Fibroblast of skin of left biceps (primary cell): ENCODE measurements at places on chromosomes 7 and 10.

GRCh38 chr7:79882922-79883321, 251.7 kb upstream of the GNAI1 start:
- DNase-seq: no peak

GRCh38 chr7:124996778-124997177, 67.2 kb upstream of the POT1 start:
- DNase-seq: no peak

- peak; percentile 50 for DNase-seq
These were observed 1.3 kb upstream of the CUL1 start for GRCh38 chr7:148697256-148698006.

GRCh38 chr7:144835155-144835611, 670 bp downstream of the TPK1 start:
- no peak for DNase-seq

DNA sequence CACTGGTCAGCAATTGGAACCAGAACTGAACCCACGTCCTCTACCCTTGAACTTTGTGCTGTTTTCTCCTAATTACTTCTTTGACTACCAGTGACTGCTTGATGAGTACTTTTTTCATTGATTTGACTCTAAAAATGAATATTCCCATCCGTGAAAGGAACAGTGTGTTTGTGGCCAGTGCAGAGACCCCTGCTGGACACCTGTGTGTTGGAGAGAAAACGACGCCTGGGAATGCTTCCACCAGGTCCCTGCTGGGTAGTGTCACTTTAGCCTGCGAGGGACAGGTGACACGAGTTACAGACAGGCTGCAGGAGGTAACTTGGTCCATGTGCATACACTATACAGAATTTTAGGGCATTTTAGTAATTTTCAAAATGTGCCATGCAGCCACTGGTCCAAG, 6.8 kb upstream of the GJD4 start:
- DNase-seq: no peak

DNA sequence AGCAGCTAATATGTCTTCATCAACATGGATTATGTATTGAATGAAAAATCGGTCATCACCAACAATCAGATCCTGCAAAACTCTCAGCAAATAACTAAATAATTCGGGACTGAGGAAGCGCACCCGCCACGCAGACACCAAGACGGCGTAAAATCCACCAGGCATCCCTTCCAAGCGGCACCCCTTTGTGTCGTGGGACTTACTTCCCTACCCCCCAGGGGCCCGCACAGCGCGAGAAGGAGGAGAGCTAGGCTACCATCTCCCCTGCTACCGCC, 721 bp downstream of the ARL3 start:
- no peak for DNase-seq

- DNase-seq: no peak
These were observed 42.7 kb upstream of the PITRM1 start for GRCh38 chr10:3215153-3215775.

GRCh38 chr7:120919466-120919865, 31.1 kb upstream of the ING3 start:
- DNase-seq: no peak

DNA sequence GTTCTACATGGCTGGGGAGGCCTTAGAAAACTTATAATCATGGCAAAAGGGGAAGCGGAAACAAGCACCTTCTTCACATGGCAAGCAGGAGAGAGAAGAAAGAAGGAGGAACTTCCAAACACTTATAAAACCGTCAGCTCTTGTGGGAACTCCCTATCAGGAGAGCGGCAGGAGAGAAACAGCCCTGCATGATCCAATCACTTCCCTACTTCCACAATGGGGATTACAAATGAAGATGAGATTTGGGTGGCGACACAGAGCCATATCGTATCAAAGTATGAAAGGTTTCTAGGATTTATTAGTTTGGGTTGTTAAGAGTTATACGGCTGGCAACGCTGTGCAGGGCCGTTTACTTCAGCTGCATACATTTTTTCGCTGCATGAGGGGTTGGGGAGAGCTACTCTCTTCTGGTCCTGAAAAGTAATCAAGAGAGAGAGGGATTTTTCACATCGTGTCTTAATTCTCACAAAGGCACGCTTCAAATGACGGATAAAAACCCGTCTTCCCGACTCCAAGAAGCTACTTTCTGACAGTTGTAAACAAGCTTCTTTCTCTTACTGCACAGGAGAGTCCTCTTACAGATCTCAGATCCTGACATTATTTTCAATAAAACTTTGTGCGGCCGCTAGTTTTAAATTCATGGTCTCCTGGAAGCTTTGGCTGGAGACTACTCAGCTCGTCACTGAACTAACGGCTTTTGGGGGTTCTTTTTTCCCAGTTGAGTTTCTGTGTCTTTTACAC, 751 bp upstream of the GTPBP10 start:
- no peak for DNase-seq

DNA sequence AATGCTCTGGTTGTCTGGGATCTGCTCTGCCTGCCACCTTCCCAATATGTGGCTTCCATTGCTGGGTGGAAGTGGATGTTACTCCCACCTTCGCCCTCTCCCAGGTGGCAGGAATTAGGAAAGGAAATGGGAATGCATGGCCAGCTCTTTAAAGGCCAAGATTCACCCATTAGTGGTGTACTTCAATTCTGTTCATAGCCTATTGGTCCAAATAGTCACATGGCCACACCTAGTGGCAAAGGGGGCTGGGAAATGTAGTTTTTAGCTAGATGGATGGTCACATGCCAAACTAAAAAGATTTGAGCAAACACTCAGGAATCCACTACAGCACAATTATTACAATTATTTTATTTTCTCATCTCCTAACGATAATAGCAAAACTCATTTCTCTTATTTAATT, 135.1 kb downstream of the NPY start:
- DNase-seq: no peak

DNA sequence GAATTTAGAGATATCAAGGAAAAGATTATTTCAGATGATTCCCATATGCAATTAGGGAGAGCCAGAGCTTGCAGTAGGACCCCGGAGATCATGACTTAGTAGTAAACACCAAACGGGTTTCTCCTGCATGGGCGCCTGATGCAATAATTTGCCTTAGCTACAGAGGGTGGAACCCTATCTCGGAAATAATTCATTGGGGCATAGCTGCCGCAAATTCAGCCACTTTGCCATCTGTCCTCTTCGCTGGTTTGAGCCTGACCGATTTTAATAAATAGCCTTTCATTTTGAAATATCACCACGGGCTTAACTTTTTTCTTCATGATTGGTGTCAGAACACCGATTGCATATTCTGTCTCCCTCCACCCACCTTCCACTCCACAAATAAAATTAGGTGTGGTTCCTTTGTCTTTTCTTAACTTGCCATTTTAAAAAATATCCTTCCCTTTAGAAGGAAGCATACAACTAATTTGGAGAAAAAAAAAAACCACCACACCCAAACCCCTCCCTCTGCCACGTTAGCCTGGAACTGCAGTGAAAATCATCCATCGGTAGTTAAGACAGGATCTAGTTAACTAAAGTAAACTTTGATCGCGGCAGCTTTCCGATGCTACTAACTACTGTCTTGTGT, 1.4 kb downstream of the GARS1 start:
- DNase-seq: no peak

- DNase-seq: no peak
These were observed 227.1 kb upstream of the SH2B2 start for GRCh38 chr7:102059524-102059923.

DNA sequence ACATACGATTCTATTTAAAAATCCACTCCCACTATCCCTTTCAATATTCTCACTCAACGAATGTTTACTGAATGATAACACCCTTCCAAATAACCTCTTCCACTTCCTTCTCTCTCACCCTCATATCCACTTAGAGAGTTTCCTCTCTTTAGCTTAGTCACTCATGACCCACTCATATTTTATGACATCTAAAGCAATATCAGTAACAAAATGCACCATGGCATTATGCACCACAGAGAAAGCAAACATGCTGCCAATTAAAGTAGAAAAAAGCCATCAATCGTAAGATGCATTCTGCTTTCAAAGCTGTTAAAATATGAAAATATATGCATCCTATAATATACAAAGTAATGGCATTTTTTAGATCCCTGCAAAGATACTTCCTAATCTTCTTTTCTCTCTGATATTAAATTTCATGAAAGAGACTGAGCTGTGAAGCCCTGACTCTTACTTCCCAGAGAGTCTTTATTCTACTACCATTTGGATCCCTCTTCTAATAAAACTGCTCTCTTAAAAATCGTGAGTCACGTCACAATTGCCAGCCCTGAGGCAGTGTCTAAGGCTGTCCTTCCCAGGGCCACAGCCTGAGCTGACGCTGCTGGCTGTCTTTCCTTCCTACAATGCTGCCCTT, 283.0 kb upstream of the KLF6 start:
- DNase-seq: no peak

DNA sequence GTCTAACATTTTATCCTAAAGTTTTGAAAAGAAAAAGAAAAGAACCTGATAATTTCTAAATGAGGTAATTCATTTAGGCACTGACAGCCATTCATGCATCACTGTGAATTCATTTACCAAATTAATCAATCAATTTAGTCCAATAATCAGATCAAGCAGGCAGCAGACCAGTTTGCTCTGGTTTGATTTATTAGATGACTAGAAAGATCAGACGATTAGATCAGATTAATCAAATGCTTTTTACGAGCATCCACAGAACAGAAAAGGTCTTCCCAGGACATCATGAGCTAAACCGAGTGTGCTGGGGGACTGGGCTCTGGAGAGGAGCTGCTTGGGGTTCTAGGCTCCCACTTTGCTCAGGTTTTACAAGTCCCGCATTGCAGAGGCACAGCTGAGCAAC, 226.5 kb upstream of the MYO3A start:
- no peak for DNase-seq

GRCh38 chr7:135247746-135248471, 14.3 kb downstream of the STRA8 start:
- no peak for DNase-seq

DNA sequence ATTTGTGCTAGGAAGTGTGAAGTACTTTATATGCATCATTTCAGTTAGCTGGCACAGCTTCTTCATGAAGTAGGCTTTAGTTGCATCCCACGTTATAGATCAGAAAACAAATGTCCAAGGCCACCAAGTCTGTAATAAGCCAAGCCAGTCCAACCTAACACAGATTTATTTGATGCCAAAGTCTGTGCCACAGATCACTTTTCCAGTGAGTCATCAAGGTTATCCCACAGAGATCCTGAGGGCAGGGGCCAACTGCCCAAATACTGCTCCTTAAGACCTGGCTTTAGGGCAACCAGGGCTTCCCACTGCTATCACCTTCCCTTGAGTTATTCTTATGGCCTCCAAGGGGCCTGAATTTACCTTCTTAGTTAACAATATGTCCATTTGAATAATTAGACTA, 1340.4 kb downstream of the XPNPEP1 start:
- no peak for DNase-seq

DNA sequence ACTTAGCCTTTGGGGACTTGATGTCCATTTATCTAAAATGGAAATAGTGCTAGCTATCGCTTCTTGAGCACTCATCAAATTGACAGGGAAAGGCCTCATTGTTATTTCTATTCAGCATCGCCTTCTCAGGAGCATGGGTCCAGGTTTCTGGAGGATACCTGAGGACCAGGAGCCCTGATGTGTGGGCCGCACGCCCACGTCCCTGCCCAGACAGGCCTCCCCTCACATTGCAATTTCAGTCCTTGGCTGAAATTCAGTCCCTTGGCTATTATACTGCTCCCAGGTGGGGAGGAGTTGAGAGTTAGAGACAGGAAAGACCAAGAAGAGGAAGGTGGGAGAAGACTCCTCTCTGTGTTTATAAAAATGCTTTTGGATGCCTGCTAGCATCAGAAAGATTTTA, 38.9 kb downstream of the GPRIN2 start:
- no peak for DNase-seq

DNA sequence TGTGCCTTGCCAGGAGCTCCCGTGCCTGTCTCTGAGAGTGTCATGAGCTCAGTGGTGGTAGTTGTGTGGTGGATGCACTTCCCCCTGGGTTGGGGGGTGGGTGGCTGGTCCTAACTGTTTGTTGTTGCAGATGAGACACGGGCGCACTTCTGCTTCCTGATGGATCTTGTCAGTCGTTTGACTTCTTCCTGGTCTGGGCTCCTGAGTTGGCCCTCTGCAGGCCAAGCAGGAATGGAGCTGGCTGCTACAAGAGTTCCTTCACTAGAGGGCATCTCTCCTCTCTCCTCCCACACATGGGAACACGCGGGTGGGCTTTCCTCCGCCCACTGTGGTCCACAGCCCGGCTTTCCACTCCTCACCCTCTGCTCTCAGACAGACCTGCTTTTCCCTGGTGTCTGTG, 82.0 kb downstream of the BMS1 start:
- no peak for DNase-seq

DNA sequence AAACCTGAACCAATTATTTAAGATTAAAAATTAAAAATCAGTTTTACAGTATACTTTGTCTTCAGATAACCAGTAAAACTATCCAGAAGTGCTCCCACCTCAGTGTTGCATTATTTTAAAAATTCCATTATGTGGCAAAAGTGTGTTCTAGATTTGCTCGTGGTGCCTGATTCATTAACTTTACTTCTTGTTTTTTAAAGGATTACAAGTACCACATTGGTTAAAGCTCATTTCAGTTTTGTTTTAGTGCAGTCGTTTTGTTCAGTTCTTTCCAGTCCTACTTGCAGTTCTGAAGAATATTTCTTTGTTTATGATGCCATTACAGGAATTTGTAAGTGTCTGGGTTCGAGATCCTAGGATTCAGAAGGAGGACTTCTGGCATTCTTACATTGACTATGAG, 69.0 kb downstream of the SNX10 start:
- no peak for DNase-seq

- DNase-seq: no peak
These were observed 31.9 kb downstream of the UNCX start for GRCh38 chr7:1264345-1265280.

GRCh38 chr7:150410680-150411346, 31.7 kb downstream of the ZNF775 start:
- DNase-seq: no peak

- peak; percentile 71 for DNase-seq
These were observed 112.3 kb downstream of the ARHGAP12 start for GRCh38 chr10:31816318-31816717.

GRCh38 chr7:127525866-127526480, 59.4 kb downstream of the GCC1 start:
- no peak for DNase-seq

GRCh38 chr10:115964827-115965226, 308.2 kb downstream of the GFRA1 start:
- no peak for DNase-seq

DNA sequence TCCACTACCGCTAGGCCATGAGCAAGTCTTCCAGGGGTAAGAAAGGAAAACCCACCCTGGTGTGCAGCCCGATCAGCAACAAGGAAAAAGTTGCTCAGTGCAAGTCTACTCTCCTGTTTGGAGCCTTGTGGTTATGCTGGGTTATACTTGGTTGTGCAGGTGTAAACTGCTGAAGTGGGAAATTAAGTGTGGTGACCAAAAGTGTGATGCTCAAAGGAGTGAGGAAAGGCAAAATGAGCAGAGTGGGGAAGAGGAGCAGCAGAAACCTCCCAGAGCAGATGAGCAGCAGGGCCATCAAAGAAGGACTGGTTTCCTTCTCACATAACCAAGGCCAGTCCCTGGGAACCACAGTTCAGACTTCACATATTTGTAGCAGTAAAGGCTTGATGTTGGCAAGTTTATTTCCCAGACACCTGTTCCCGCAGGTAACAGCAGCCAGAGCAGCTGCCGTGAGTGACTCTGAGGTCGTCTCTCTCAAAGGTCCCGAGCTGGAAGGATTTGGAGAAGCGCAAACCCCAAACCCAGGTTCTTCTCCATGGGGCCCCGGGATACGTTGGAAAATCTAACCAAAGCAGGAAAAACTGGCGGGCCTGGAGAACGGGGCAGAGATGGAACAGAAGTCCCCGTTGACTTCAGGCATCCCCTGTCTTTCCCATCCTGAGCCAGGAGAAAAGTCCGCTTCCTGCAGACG, 607 bp upstream of the SMO start:
- no peak for DNase-seq

- DNase-seq: no peak
These were observed 35.9 kb downstream of the PPP2R2D start for GRCh38 chr10:131936736-131937135.
